B cell (primary cell): ENCODE measurements at places on chromosomes 5 and 9. TPM values are rescaled to one million over a fixed set of nuclear protein-coding genes. Genes with fewer than 3 reads are reported as not detected.

Gene LCN9
- not detected in 2 replicates for total RNA-seq

Gene SDHA
- total RNA-seq, result 137 and 143 TPM in 2 replicates

Gene TAF11L10
- total RNA-seq, result not detected in 2 replicates

Gene SH2D3C
- total RNA-seq, result 66.3 and 70.1 TPM in 2 replicates

Gene CNTLN
- total RNA-seq, result 0.51 and 0.94 TPM in 2 replicates

Gene OR4F3
- total RNA-seq, result not detected in 2 replicates

Gene COL23A1
- total RNA-seq, result 0.10 and 0.20 TPM in 2 replicates

Gene ZER1
- 42.2 and 44.0 TPM in 2 replicates for total RNA-seq

- H3K36me3 ChIP-seq, result no peaks in the 10 kb centered on the region
- peaks cover 3% of the 10 kb centered on the region for H3K27me3 ChIP-seq
- no peak overlapping the region for H3K4me3 ChIP-seq
- no peak for DNase-seq
- H3K27ac ChIP-seq, result no peak overlapping the region
These were observed 222.3 kb downstream of the YTHDC2 start for GRCh38 chr5:113735751-113736150.

- no peak overlapping the region for H3K4me3 ChIP-seq
- H3K27ac ChIP-seq, result no peak overlapping the region
- no peaks in the 10 kb centered on the region for H3K4me1 ChIP-seq
- DNase-seq, result no peak
These were observed 15.4 kb downstream of the CERT1 start for GRCh38 chr5:75496026-75496425.

DNA sequence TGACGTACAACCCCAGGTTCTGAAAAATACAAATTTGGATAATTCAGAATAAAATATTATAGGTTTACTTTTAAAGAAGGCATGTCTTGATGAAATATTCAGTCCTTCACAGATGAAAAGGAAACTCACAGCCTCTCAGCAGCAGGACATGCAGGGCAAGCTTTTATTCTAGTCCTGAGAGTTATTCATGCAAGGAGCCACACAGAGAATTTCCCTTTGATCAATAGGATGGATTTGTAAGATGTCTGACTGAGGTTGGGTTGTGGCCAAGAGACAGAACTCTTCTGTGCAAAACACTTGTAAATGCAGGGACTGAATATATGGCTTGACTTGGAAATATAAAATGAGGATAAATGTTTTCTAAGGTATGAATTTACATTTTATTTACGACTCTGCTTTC is 48.8 kb upstream of the TBCA start:
- DNase-seq, result no peak
- peaks cover 4% of the 10 kb centered on the region for H3K27me3 ChIP-seq
- H3K4me1 ChIP-seq, result no peaks in the 10 kb centered on the region

- H3K36me3 ChIP-seq, result peaks cover 32% of the 10 kb centered on the region
- no peak overlapping the region for H3K4me3 ChIP-seq
- peaks cover 19% of the 10 kb centered on the region for H3K4me1 ChIP-seq
- H3K27me3 ChIP-seq, result no peaks in the 10 kb centered on the region
These were observed 2.6 kb downstream of the INVS start for GRCh38 chr9:100101608-100102007.

DNA sequence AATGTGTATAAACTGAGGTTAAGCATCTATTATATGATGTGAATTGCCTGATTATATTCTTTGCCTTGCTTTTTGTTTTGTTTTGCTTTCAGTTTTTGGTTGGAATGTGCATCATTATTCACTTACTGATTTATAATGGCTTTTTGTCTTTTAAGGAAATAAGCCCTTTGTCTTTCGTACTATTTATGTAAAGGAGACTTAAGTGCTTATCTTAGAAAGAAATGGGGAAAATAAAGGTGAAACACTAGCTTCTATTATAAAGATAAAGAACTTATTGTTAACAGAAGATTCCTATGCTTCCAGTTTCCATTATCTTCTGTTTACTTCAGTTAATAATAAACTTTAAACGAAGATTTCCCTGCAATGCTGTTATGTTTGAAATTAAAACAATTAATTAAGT is 23.3 kb downstream of the COX7C start:
- no peak overlapping the region for H3K4me3 ChIP-seq
- DNase-seq, result no peak
- H3K4me1 ChIP-seq, result no peaks in the 10 kb centered on the region
- H3K27me3 ChIP-seq, result peaks cover 2% of the 10 kb centered on the region

- H3K27ac ChIP-seq, result no peak overlapping the region
- no peak for DNase-seq
- H3K4me3 ChIP-seq, result no peak overlapping the region
- no peaks in the 10 kb centered on the region for H3K36me3 ChIP-seq
- no peaks in the 10 kb centered on the region for H3K27me3 ChIP-seq
These were observed 466.2 kb downstream of the ENC1 start for GRCh38 chr5:74174366-74174765.

GRCh38 chr5:169298193-169298592 is 2.7 kb downstream of the SLIT3 start:
- no peak overlapping the region for H3K4me3 ChIP-seq
- no peaks in the 10 kb centered on the region for H3K36me3 ChIP-seq
- H3K27ac ChIP-seq, result no peak overlapping the region
- no peak for DNase-seq

DNA sequence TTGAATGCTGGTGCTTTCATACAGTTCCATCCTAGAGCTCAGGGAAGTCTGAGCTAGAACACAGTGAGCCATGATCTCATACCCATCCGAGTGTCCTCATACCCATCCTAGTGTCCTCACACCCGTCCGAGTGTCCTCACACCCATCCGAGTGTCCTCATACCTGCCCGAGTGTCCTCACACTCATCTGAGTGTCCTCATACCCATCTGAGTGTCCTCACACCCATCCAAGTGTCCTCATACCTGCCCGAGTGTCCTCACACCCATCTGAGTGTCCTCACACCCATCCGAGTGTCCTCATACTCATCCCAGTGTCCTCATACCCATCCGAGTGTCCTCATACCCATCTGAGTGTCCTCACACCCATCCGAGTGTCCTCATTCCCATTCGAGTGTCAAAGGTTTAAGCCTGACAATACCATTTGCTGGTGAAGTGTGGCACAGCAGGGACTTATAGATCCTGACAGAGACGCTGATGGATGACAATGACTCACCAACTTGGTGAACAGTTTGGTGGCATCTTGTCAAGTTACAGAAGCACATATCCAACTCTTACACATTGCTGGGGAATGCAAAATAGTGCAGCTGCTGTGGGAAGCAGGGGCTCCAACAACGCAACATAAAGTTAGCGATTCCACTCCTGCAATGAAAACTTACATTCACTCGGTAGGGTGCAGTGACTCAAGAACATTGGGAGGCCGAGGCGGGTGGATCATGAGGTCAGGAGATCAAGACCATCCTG is 77.0 kb upstream of the COL5A1 start:
- no peaks in the 10 kb centered on the region for H3K27me3 ChIP-seq
- no peak overlapping the region for H3K27ac ChIP-seq
- H3K4me1 ChIP-seq, result no peaks in the 10 kb centered on the region
- no peak overlapping the region for H3K4me3 ChIP-seq

DNA sequence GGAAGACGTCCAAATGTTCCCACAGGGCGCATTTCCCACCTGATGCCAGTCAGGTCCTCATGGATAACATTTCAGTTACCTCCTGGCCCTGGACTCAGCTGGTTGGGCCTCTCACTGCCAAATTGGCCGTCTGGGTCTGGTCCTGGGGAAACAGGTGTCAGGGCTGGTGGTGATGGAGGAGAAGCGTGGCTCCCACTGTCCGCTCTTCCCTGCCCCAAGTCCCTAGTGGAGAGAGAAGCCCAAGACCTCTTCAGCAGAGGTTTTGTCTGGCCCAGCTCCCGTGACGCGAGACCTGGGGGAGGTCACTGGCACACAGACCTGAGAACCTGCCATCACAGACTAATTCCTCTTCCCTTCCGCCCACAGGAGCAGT is 27.8 kb upstream of the PRDM12 start:
- peaks cover 38% of the 10 kb centered on the region for H3K36me3 ChIP-seq
- H3K27ac ChIP-seq, result no peak overlapping the region

- H3K27ac ChIP-seq, result no peak overlapping the region
- H3K27me3 ChIP-seq, result no peaks in the 10 kb centered on the region
- H3K36me3 ChIP-seq, result no peaks in the 10 kb centered on the region
- H3K4me1 ChIP-seq, result no peaks in the 10 kb centered on the region
These were observed 70.2 kb upstream of the CDH6 start for GRCh38 chr5:31122998-31123951.

DNA sequence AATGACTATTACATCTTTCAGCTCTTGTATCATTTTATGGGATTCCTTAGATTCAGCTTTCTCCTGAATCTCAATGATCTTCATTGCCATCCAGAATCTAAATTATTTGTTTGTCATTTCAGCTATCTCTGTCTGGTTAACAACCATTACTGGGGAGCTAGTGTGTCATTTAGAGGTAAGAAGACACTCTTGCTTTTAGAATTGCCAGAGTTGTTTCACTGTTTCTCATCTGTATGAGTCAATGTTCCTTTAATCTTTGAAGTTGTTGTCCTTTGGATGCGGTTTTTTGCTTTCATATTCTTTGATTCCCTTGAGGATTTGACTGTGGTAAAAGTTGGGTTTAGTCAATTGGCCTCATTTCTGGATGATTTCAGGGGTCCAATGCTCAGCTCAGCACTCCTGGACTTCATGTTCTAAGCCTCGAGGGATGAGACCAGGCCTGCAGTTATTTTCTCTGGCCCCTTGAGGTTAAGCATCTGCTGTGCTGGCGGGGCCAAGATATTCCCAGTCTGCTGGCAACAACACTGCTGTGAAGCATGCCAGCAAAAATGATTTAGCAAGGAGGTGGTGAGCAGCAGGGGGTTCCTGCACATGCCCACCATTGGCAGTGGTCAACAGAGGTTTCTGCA is 102.4 kb upstream of the PCSK5 start:
- no peaks in the 10 kb centered on the region for H3K36me3 ChIP-seq
- no peak overlapping the region for H3K27ac ChIP-seq
- no peak for DNase-seq
- H3K4me1 ChIP-seq, result no peaks in the 10 kb centered on the region
- H3K27me3 ChIP-seq, result no peaks in the 10 kb centered on the region

GRCh38 chr9:19496321-19497050 is 87.7 kb downstream of the ACER2 start:
- peaks cover 8% of the 10 kb centered on the region for H3K4me1 ChIP-seq
- H3K4me3 ChIP-seq, result no peak overlapping the region
- H3K27ac ChIP-seq, result no peak overlapping the region
- H3K27me3 ChIP-seq, result no peaks in the 10 kb centered on the region
- no peak for DNase-seq

GRCh38 chr9:127887792-127888191 is 10.3 kb upstream of the AK1 start:
- H3K27ac ChIP-seq, result no peak overlapping the region
- DNase-seq, result no peak
- no peaks in the 10 kb centered on the region for H3K27me3 ChIP-seq
- no peaks in the 10 kb centered on the region for H3K36me3 ChIP-seq
- no peak overlapping the region for H3K4me3 ChIP-seq
- no peaks in the 10 kb centered on the region for H3K4me1 ChIP-seq
